ENCODE measurements at places on chromosomes 1 and 21.

DNA sequence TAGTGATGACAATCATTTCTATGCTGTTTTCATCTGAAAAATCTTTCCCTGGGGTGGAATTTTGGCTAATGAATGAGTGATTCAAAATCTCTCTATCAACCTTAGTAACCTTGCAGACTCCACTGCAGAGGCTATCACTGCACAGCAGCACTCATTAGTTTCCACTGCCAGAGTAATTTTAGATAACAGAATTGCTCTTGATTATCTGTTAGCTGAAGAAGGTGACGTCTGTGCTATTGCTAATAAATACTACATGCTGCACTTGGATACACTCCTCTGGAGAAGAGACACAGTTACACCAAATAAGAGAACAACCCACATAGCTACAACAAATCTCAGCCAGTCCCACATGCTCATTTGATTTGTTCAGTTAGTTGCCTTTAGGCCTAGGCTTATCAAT, 1348.4 kb downstream of the NCAM2 start:
- DNase-seq: no peak

- no peak for DNase-seq
These were observed 148.1 kb upstream of the UBE2U start for GRCh38 chr1:64055310-64055709.

GRCh38 chr1:85850238-85850637, 142.0 kb upstream of the ZNHIT6 start:
- DNase-seq: peak; percentile 87

- no peak for DNase-seq
These were observed 40.1 kb downstream of the TMED5 start for GRCh38 chr1:93140106-93140505.

DNA sequence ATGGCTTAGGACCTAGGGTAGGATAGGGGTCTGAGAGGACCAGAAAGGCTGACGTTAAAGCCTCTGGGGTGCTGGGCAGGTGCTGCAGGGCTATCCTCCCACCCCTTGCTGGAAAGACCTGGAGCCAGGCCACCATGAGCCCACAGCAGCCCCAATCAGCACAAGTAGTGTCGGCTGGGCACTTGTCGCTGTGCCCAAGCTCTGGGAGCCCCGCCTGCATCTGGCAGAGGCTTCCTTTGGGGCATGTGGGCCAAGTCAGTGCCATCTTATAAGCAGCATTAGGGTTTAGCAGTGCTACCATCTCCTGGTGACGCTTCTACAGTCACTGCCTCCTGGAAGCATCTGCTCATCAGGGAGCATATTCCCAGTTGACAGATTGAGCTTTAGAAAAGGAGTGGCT, 31.3 kb downstream of the MAN1C1 start:
- DNase-seq: no peak
